Stimulated activated naive CD4-positive, alpha-beta T cell (primary cell): ENCODE measurements at places on chromosomes 1 and 21.

DNA sequence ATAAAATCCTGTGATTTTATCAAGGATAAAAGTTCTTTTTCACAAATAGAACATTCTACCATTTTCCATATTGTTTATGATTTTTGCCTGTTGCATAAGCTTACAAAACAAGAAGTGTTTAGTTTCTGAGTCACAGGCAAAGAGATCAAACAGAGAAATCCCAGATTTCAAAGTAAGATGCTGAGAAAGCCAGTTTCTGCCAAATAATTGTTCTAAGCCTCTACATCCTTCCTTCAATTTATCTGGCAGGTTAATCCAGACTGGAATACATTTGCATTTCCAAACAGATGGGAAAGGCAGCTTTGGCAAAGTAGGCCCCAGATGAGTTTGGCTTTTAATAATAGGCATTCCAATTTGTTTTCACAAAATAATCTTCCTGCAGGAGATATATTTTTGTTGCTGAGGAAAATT is 2.5 kb downstream of the SLC1A7 start:
- DNase-seq = no peak

DNA sequence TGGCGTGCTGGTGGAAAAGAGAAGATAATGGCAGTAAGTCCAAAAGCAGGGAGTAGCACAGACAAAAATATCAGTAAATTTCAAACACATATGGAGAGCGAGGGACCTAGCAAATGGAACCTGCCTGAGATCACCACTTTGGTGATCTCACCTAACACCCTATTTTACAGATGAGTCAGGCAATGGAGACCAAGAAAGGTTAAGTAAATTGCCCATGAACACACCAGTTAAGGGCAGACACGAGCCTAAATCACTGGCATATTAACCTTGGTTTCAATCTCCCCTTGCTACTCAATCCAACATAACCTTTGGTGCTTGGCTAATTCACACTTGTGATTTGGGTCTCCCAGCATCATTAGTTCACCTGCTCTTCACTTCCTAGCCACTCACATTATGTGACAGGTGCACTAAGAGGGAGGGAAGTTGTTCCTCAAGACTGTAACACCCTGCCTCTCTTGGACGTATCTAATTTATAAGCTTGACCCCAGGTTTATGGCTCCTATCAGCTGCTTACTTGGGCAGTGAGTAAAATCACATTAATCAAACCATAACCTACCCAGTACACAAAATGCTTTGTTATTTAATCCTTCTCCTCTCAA is 11.5 kb downstream of the ZNF697 start:
- no peak for DNase-seq

DNA sequence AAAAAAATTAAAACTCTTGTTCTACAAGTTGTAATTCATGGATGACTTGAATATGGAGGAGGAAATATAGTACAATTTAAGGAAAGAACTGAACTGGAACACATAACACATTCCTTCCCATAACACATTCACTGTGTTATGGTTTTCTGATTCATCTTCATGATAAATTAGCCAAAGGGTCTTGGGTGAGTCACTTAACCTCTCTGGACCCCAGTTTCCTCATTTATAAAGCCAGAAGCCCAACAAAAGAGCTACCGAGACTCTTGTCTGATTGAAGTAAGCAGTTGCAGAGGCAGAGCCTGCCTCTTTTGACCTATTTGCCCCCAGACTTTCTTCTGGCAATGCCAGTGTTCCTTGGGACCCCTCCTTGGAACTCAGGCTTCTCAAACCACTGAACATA is 161.9 kb upstream of the KCTD3 start:
- DNase-seq = no peak

GRCh38 chr1:44947063-44947773 is 39.2 kb downstream of the EIF2B3 start:
- DNase-seq = no peak

DNA sequence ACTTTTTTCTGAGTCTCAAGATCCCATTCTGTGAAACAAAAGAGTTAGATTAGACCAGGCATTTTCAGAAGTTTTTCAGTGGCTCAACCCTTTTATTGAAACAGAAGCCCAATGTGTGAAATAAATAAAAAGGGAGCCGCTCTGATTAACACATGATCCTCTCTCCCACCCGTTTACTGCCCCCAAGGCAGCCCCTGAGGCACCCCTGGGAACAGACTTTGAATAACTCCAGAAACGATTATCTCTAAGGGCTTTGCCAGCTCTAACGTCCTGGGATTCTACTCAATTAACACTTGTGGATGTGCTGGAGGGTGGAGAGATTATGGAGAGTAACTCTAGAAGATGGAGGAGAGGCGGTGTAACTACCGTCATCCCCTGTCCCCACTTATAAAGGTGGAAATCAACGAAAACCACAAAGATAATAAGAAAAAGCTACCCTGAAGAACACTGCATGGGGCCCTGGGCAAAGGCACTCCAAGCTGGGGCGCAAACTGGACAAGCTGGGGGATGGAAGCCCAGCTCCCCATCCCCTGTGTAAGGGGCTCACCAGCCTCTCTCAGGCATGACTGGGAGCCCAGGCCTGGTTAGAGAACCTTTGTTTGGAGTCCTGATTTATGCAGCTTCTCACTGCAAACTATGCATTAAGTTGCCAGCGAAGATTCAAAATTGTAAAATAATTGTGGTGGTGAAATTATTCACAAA is 39.0 kb upstream of the GRIK3 start:
- no peak for DNase-seq

DNA sequence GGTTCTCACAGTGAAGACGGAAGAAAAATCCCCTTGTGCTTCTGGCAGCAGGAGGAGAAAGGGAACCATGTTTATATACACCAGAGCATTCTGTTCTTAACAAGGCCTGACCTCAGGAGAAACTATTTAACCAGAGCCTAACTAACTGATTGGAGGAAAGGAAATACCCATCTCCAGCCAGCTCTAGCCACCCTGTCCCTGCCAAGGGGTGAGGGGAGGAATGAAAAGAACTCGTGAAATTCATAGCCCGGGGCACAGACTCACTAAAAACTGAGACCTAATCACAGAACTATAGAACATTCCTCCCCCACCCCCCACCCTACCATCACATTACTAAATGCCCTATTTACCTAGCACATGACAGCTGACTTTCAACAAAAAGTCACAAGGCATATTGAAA is 65.0 kb downstream of the KCNH1 start:
- DNase-seq = no peak

DNA sequence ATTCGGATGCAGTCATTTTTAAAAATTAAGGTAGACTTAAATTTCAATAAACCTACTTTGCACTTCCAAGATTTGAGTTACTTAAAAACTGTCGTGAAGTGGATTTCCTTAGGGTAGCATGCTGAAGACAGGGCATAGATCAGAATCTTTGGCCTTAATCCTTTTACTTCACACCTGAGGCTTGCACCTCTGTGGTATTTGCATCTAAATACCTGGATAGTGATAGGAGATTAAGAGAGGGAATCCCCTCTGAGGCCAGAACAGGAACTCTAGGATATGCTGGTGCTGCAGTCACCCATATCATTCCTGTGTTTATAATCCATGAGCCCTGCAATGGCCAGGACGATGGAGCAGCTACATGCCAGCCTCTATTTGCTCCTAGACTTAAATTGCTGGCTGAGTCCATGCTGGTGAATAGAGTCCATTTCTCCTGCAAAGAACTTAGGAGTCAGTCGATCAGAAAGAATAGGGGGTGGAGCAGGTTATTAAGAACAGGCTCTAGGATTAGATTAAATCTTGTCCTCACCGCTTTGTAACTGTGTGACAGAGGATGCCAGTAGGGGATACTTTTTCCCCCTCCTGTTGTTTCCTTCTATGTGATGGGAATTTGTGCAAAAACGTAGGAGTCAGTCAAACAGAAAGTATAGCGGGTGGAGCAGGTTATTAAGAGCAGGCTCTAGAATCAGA is 333.6 kb downstream of the DUSP10 start:
- DNase-seq = no peak

- no peak for DNase-seq
Measured at GRCh38 chr1:95426772-95427171, 192.8 kb downstream of the RWDD3 start.

GRCh38 chr1:148315071-148315811 is 163.2 kb upstream of the NBPF11 start:
- no peak for DNase-seq
